ENCODE measurements at places on chromosomes 1 and 21.

DNA sequence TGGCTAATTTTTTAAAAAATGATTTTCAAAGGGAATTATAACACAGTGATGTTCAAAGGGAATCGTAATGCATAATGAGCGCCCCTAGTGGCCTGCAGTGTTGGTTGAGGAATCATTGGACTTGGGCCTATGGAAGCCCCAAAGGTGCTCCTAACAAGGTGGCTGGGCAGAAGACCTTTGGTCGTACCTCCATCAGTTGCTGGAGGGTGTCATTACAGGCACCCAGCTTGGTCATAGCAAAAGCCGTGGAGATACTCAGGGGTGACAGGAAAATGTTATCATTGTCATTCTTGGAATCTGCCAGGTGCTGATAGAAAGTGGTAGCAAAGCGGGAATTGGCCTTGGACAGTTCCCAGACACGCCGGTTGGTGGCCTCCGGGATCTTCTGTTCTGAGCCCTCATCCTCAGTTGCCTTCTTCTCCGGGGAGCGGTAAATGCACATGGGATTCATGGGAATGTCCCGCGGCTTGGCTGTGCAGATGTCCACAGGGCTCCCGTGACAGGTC, 2.7 kb downstream of the SERPINC1 start:
- DNase-seq = no peak

DNA sequence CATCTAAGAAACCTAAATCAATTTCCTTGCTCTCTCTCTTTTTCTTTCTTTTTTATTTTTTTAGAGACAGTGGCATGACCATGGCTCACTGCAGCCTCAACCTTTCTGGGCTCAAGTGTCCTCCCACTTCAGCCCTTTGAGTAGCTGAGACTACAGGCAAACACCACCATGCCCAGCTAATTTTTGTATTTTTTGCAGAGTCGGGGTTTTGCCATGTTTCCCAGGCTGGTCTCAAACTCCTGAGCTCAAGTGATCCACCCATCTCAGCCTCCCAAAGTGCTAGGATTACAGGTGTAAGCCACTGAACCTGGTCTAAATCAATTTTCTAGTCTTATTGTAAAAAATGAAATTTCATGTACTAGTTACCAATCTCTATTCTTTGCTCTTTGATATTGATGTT, 108.9 kb downstream of the LHX8 start:
- DNase-seq = no peak

DNA sequence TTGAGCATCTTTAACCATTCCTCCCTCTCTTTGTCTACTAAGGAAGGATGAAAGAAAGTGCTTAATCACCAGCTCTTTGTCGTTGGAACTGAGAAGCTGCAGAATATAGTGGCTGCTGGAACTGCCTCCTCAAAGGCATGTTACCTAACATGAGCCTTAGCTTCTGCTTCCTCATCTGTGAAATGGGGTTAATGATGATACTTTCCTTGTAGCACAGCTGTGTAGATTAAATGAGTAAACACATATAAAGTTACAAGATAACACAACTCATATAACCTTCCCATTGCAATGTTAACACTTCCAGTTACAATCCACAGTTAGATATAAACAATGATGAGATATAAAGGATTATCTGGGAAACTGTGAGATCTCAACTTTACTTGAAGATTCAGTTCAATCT, 48.4 kb upstream of the ZNF326 start:
- no peak for DNase-seq

DNA sequence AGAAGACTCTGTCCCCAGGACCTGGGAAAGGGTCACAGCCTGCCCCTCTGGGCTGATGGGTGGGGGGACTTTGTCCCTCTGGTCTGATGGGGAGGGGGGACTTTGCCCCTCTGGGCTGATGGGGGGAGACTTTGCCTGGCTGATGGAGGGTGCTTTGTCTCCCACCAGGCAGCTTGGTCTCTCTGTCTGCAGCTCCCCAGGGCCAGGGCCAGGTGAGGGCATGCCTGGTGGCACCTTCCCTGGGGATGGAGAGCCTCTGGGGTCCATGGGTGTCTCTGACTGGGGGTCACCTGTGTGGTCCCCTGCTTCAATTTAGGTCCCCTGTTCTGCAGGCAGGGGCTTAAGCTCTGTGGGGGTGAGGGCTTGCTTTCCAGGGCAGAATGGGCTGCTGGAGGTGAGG, 23.5 kb upstream of the TTC34 start:
- no peak for DNase-seq

DNA sequence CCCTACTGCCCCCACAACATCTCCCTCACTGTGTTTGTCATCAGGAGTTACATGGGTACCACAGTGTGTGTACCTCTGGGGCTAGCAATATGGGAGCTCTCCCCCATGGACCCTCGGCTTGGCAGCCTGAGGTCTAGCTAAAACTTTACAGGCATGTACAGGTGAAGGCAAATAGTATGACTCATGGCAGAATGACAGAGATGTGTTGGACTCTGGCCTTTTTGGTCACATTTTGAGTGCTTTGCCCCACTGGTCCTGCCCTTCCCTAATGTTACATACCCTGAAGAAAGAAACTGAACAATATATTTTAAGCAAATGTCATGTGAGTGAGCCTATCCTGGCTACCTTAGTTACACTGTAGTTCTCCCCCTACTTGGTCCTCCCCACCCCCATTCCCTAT, 124.0 kb downstream of the NGF start:
- no peak for DNase-seq

- peak; percentile 16 for DNase-seq
These were observed 516 bp downstream of the PHLDA3 start for GRCh38 chr1:201468501-201468843.

GRCh38 chr1:39788758-39789570, at the start of gene BMP8B:
Gene BMP8B, minus strand, starts transcription at chr1:39788865. Its CDS starts 380 bp downstream, at chr1:39788485.
- DNase-seq = peak; percentile 25

DNA sequence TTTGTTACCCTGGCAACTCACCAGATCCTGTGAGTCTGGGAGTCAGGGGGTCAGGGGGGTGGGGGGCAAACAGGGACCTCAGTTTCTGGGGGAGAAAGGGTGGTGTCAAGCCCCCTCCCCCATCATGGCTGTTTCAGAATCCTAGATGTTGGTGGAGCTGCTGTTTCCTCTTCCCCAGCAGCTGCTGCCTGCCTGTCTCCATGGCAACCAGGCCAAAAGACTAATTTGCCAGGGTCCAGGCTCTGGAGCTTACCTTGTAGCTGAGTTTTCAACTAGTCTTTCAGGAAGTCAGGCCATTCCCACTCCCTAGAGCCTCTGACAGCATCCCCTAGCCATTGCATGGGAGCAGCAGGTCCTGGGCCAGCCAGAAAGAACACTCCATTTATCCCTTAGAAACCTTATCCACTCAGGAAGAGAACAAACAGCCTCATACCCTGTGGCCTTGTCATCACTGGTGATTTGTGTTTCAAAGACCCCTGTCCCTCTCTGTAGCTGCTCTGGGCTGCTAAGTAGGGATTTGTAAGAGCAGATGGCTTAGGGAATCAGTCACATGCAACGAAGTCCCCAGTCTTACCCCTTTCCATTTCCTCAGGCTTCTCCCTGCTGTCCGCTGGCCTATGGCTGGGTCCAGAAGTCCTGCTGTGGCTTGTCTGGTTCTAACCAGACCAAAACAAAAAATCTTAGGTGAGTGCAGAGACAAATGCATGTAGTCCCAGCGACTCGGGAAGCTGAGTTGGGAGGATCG, 21.5 kb upstream of the STMN1 start:
- DNase-seq = no peak

DNA sequence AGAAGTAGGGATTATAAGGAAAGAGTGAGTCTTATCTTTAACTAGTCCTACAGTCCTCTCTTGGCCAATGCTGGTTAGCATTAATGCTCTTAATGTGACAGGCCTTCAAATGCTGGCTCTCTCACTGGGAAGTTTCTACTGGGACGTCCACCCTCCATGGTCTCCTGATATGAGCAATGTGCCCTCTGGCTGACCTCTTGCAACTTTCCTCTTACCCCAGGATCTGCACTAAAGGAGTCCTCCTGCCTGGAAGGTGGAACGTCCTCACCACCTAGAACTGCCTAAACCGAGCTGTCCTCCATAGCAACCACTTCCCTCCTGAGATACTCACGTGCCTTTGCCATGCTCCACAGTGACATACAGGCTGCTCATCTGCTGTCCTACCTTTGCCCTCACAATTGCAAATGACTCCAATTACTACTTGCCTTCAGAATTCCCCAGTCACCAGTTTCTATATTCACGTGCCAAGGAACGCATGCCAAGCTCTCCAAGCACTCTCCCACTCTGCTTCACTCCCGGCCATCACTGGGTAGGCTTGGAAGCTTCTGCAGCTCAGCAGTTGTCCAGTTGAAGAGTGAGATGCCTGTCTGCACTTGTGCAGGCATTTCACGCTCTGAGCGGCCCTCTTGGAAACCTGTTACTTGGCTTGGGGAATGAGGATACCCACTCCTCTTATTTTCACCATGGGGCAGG, 404.7 kb downstream of the RRAGC start:
- no peak for DNase-seq

GRCh38 chr1:1295154-1295923, 12.4 kb downstream of the ACAP3 start:
- no peak for DNase-seq

GRCh38 chr21:40902993-40903392, 56.0 kb upstream of the DSCAM start:
- no peak for DNase-seq

- DNase-seq = no peak
These were observed 56.8 kb upstream of the ABCG1 start for GRCh38 chr21:42161956-42162681.

- DNase-seq = peak; percentile 91
These were observed 5.2 kb upstream of the RERE start for GRCh38 chr1:8822373-8823294.

DNA sequence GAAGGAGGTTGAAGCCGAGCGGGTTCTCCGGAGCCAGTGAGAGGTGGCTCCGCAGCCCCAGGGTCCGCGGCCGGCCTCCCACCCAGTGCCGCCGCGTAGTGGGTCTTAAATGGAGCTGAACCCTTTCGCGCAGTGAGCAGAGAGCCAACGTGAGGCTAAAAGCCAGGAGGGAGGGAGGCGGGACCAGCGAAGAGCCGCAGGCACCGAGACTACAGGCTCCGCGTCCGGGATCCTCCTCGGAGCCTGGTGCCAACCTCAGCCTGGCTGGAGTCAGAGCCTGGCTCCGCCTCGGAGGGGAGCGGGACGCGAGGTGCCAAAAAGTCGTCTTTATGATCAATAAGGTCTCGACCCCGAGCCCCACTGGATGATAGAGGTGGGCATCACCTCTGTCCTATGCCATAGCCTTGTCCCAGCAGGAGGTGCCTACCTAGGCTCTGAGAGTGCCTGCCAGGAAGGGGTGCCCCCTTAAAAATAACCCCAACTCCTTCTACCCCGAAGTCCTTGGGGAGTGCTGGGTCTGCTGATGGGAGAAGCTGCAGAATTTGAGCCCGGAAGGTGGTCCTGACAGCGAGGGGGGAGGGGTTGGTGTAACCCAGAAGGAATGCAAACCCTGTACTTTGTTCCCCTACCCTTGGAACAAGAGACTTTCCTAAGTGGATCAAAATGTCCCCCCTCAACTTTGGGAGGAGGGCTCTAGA, 1.6 kb downstream of the IGSF21 start:
- no peak for DNase-seq

GRCh38 chr1:15803380-15803779, 4.1 kb downstream of the UQCRHL start:
- DNase-seq = peak; percentile 9

DNA sequence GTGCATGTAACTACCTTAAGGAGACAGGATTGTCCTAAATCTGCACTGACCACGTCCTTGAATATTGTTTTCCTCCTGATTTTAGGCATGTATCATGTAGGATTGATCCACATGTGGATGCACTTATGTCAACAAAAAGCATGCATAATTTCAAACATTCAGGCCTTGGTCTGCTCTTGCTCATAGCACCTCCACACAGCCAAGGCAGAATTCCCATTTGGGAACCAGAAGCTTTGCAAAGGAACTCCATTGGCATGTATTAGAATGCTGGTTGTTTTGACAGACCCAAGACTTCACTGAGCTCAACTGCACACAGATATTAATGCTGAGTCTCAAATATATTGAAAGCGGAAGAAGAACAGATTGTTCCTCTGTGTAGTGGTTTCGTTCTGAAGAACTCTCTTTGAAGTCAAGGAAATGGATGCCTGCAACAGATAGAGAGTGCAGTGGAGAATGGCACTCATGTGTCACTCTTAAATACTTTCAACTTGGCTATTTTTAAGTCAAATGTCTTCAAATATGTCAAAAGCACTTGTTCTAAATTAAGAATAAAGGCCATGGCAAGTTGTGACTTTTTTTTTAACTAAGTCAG, 387.6 kb downstream of the LTN1 start:
- no peak for DNase-seq

- DNase-seq = no peak
These were observed 3.2 kb downstream of the MTHFR start for GRCh38 chr1:11802616-11802972.

GRCh38 chr1:117664314-117664713, 58.5 kb downstream of the TENT5C start:
- DNase-seq = no peak

DNA sequence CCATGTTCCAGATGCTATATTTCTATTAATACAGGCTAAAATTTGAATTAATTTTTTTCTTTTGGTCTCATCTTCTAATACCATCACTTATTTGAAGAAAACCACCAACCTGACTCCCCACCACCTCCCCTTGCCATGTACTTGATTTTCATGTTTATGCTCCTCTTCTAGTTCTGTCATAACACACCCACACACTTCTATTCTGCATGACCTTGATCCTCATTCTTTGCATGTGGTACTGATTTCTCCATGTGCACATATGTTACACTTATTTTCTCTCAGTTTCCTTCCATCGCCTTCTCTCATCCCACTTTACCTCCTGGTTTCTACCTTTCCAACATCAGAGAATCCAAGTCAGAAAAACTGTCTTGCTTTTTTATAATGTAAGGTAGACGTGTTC, 78.9 kb upstream of the ARID1A start:
- DNase-seq = no peak

DNA sequence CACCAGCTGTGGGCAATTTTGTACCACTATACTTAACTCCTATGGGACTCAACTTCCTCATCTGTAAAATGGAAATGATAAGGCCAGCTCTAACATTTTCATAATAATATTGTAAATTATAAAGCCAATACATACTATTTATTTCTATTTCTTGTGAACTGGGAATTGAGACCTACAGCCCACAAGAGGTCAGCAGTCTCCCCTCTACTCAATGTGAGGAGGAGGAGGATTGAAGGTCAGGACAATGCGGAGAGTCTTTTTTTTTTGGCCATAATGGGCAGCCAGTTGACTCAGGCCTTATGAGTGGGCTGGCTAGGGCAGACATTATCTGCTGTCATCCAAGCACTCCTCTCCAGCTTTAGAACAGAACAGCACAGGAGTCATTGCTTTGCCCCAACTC, 90.5 kb downstream of the NUF2 start:
- no peak for DNase-seq
